ENCODE measurements at places on chromosomes 6 and 20. TPM values are rescaled to one million over a fixed set of nuclear protein-coding genes. Genes with fewer than 3 reads are reported as not detected.

- no peak for ATAC-seq
Observed at GRCh38 chr20:46218656-46219055, 89.6 kb downstream of the CDH22 start.

Gene PLTP
- total RNA-seq: 592 TPM

Gene IRAK1BP1
- total RNA-seq: 16.4 TPM

DNA sequence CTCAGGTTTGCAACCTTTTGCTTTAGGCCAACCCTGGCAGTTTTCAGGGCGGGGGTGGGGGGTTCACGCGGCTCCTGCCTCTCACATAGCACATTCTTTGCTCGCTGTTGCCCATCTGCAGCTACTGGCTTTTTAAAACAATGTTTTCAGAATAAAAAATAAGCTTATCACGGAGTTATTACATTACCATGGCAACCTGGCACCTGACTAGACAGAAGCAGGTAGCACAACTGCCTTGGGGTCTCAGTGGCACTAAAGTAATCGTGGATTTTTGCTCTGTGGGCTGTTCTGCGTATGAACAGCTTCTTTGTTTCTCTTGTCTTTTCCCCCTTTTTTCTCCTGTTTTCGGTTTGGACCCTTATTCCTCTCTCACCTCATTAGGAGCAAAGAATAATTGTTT is 9.1 kb upstream of the MANBAL start:
- no peak for ATAC-seq

Gene LCA5
- 7.7 TPM for total RNA-seq

- no peak for ATAC-seq
Observed at GRCh38 chr6:67129780-67130179, 1422.8 kb upstream of the EYS start.

Gene OVOL2
- total RNA-seq: not detected

DNA sequence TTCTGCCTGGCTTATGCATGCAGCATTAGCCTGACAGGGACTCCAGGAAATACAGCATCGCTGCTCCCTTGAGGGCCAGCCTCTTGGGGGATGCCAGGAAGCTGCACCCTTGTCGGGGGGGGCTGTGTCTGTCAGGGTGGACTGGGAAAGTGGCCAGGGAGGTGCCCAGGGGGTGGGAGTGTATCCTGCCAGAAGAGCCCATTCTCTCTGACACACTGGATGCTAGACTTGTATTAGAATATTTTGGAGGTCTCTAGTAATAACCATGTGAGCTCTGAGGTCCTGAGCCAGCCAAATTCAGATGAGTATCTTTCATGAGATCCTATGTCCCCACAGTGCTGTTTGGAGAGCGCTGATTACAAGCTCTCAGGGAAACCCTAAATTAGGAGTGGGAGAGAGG is 89.1 kb downstream of the MYLK4 start:
- ATAC-seq: no peak

DNA sequence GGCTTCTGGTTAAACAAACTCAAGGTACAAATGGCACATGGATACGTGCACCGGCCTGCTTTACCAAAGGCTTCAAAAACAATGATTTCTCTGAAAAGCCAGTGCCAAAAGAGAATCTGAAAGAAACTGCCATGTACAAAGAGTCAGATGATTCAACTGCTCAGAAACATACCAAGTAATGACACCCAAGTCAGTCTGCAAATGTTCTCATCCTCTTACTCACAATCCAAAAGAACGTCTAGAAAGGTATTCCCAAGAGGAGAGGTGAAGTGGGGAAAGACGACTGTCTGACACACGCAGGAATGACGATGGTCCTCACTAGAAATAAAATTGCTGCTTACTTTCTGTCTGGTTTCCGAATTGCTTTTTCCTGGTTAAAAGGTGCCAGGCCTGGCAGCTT is 52.9 kb downstream of the NFATC2 start:
- no peak for ATAC-seq

- no peak for ATAC-seq
Observed at GRCh38 chr6:421211-421610, 29.7 kb downstream of the IRF4 start.

- ATAC-seq: no peak
Observed at GRCh38 chr6:20924911-20925543, 390.8 kb downstream of the CDKAL1 start.

- no peak for ATAC-seq
Observed at GRCh38 chr6:136780972-136781371, 11.3 kb downstream of the MAP3K5 start.

All from motor neuron (in vitro differentiated cells).